Breast epithelium (tissue), 4 donors: ENCODE measurements at places on chromosomes 2 and 18. TPM values are rescaled to one million over a fixed set of nuclear protein-coding genes. Genes with fewer than 3 reads are reported as not detected.

DNA sequence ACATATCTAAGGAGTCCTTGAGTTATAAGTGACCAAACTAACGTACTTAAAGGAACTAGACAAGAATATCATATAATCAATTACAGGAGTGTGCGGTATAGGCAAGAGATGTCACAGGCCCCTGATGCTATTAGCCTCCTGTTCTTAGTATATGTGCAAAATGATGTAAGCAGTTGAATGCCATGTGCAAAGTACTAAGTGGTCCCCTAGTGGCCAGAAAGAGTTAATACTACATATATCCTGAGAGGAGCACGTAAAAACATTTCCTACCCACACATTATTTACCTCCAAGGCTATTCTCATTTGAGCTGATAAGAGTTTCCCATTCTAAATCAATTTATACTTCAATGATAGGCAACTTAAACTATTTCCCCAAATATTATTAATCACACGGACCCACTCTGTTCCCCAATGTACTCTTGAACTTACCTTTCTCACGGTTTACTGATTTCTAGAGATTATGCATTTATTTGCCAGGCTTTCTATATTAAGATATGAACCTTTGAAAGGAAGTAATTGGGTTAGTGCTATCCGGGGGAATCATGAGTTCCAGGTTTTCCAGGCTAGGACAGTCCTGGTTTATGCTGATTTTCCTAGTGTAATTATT is 158.0 kb upstream of the KLHL14 start:
- DNase-seq = no peak

- DNase-seq = peak; percentile 90
These were observed 92.0 kb upstream of the MSH2 start for GRCh38 chr2:47310801-47311560.

- DNase-seq = no peak
These were observed 82.5 kb downstream of the GBX2 start for GRCh38 chr2:236085647-236086046.

DNA sequence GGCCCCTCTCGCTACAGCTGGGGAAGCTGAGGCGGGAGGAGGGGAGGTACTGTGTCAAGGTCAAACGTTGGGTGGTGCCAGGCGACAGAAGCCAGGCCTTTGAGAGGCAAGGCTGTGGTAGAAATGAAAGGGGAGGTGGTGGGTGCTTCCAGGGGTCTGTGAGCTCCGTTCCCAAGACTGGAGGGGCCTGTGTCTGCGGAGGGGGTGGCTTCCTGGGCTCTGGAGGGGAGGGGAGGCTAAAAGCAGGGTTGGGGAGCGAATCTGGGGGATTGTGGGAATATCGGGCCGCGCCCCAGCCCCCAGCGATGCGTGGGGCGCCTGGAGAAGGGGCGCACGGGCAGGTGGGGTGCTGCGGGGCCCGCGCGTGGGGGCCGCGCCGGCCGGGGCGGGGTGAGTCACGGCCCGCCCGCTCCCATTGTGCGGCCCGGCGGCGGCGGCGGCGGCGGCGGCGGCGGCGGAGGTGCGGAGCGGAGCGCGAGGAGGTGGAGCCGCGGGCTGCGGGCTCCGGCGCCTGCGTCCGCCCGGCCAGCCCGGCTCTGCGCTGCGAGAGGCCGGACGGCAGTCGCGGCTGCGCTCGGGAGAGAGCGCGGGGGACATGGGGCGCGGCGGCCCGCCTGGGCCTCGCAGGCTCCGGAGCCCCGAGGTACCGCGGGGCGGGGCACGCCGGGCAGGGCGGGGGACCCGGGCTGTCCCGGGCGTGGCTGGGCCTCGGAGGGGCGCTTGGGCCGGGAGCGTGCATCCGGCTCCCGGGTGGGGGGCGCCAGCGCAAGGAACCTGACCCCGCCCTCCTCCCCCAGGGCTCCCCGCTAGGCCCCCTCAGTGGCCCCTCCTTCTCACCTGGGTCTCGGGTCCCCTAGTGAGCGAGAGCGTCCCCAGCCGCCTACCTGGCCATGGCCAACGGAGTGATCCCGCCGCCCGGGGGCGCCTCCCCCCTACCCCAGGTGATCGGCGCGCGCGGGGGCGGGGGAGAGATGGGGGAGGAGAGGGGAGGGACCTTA is at the start of gene SLC4A3:
SLC4A3 (plus strand) TSS at position 528 of the 998 bp plus-strand sequence; CDS start at position 891, 363 bp downstream.
- DNase-seq = no peak

- DNase-seq = no peak
These were observed 551.1 kb downstream of the TNS1 start for GRCh38 chr2:217451666-217452065.

DNA sequence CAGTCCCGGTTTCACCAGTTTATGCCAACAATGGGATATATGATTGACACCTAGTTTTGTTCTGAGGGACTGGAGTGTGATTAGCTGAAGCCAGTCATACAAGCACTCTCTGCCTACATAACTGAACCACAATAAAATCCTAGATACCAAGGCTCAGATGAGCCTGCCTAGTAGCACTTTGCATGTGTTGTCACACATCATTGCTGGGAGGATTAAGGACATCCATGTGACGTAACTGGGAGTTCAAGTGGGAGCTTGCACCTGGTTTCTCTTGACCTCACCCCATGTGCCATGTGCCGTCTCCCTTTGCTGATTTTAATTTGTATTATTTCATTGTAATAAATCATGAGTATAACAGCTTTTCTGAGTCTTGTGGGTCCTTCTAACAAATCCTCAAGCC is 90.3 kb downstream of the TMEM163 start:
- DNase-seq = no peak

- no peak for DNase-seq
These were observed 4.2 kb upstream of the IWS1 start for GRCh38 chr2:127530245-127531140.

DNA sequence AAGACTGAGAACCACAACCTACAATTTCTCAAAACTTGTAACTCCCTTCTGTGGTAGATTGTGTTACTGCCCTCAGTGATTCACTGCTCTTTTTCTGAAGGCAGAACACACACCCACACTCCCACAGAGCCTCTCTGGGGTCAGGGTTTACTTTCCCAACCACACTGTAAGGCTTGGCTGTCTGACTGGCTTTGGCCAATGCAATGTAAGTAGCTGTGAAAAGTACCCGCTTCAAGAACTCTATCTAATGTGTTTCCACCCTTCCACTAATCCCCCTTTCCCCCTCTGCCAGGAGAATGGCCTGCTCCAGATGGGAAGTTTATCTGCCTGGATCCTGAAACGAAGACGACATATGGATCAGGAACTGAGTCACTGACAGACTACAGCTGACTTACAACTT is 222.7 kb downstream of the CDH2 start:
- DNase-seq = no peak

DNA sequence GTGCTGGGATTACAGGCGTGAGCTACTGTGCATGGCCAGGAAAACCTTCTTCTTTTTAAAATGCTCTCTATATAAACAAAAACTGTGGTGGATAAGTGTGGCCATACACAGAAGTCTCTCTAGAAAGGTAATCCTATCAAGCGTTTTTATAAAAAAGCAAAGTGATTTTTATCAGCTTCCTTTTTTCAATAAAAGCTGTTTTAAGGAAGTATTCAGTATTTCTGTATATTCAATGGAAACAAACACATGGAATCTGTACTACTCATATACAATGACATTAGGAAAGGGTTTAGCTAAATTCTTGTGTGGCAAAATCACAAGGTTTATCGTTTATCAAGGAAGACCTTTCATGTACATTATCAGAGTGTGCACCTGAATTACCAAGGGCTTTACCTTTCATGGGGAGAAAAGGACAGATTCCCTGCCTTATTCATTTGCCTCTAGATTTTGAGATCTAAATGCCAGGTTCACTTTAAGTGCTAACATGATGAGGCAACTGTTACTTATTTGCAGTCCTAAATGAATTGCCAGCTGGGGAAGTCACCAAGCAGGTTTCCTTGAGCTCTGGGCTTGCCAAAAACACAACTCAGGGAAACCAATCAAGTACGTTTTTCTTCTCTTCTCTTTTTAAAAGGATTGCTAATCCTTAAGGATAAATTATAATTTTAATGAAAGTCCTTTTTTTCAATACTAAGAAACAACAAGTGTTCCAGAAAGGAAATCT is 70.8 kb downstream of the RTN4 start:
- peak; percentile 88 for DNase-seq

GRCh38 chr2:381181-381580 is 93.3 kb upstream of the ALKAL2 start:
- no peak for DNase-seq

DNA sequence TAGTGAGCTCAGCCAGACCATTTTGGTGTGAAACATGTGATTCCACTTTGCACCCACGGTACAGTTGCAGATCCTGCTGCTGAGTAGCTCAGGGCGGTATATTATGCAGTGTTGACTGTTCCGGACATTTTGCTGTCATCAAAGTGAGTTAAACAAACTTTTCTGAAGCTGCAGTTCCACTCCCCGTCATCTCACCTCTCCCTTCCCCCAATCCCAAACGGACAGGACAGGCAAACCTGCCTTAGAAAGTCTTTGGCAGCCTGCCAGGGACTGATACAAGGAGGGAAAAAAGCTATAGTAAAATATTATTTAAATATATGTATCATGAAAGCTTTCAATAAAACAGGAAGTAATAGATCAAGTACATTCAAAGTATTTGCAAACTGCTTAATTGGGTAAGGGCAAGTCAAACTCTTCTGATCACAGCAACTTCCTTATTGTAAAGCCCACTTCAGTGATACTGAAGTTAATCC is 35.5 kb upstream of the SP5 start:
- no peak for DNase-seq

DNA sequence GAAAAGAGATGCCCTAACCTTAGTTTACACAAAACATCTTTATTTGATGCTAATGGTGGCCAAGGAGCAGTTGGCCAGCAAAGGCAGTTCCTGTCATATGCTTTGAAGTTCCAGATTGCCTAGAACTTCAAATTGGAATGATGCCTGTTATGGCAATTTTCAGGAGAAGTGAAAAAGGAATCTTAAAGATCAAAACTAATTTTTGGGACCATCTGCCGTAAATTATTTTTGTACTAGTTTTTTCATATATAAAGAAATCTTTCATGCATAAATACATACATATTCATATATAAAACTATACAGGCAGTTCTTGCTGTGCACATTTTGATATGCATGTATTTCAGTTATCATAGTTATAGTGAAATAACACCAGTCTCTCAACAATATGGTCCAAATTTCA is 1185.6 kb upstream of the FAM98A start:
- no peak for DNase-seq

DNA sequence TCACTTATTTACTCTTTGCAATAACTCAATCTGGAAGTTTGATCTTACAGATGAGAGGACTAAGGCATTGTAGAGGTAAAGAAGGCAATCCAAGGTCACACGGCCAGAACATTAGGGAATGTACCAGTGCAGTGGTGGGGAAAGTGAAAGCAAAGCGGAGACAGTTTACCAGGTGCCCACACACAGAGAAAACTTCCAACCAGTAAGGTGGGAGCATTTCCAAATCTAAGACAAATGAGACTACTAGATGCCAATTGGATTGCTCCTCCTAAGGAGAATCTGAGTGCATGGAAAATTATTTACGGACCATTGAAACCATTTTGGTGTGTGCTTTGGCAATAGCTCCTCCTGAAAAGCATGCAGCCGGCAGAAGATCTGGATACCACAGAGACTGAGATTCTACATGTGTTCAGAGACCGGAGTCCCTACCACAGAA is 34.9 kb downstream of the SLC20A1 start:
- no peak for DNase-seq

- DNase-seq = no peak
These were observed 714 bp downstream of the HOXD10 start for GRCh38 chr2:176117162-176117822.

- DNase-seq = no peak
These were observed 75.0 kb upstream of the LAPTM4A start for GRCh38 chr2:20126469-20126868.

DNA sequence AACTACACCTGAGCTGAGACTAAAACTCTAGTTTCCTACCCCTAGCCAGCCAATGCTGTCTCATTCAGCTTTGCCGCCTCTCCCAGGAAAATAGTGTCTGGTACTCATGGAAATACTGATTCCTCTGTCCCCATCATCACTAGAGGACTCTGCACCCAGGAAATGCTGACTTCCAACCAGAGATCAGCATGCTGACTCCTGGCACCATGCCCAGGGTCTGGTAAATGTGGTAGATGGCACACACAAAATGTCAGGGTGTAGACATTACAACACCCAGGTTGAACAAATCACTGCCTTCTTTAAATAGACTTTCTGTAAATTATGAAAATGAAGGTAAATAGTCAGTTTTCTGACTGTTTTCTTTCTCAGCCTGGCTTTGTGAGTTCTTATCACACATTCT is 307.3 kb upstream of the CHAC2 start:
- no peak for DNase-seq

DNA sequence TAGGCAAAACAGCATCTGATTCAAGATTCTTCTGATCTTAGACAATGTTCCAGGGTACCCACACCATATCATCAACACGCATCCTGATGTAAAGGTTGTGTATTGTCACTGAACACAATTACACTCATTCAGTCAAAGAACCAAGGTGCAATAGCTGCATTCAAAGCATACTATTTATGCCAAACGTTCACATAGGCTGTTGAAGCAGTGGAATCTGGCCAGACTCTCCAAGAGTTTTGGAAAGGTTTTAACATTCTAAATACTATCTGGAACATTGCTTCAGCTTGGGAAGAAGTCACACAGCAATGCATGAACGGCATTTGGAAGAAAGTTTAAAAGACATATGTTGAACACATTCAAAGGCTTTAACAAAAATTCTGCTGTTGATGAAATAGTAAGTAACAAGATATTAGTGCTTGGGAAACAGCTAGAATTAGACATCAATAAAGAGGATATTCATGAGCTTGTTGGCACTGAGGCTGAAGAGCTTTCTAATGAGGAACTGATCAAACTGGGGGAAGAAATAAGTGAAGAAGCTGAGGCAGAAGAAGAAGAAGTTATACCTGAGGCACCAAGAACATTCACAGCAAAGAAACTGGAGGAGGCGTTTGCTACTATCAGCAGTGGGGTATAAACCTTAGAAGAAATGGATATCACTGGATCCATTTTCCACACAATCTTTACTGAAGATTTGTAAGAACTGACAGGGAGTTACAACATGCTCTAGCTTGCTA is 47.6 kb upstream of the MSH6 start:
- DNase-seq = no peak

GRCh38 chr2:88642278-88642677 is 15.0 kb upstream of the EIF2AK3 start:
- no peak for DNase-seq

LYG2 gene
- not detected for total RNA-seq

EIF2B4 gene
- 47.9 TPM for total RNA-seq

LRRC30 gene
- total RNA-seq = not detected

SMAD4 gene
- total RNA-seq = 102 TPM

CHRNG gene
- not detected for total RNA-seq

OTOS gene
- not detected for total RNA-seq

MC2R gene
- not detected for total RNA-seq

RAB27B gene
- 11.8 TPM for total RNA-seq

FHOD3 gene
- 13.1 TPM for total RNA-seq

ADCYAP1 gene
- not detected for total RNA-seq
